ENCODE measurements at places on chromosomes 16 and 17. TPM values are rescaled to one million over a fixed set of nuclear protein-coding genes. Genes with fewer than 3 reads are reported as not detected.

The LRRC37A gene
- total RNA-seq: 3.5 TPM

The EVI2B gene
- total RNA-seq: not detected

The SP2 gene
- 19.9 TPM for total RNA-seq

The CHST4 gene
- not detected for total RNA-seq

The KCNG4 gene
- not detected for total RNA-seq

The LHX1 gene
- total RNA-seq: not detected

The CTRL gene
- total RNA-seq: 0.91 TPM

DNA sequence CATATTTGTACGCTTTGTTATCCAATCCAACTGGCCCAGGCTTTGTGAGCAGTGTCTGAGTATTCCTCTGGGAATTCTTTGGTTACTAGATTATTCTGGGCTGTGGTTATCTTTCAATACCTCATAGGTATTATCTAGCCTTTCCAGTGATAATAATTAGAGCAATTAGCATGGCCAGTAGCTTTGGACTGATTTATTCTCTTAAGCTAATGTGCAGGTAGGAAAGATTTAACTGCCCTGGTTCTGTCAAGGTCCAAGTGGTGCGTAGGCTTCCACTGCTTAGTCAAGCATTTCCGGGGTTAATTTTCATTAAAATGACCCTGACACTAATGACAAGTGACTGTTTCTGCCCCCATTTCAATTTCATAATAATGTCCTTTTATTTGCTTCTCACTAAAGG lies 54.2 kb upstream of the PMFBP1 start:
- DNase-seq: no peak
- H3K4me3 ChIP-seq: no peak overlapping the region

- peak within 1 kb of the TSS; percentile 94 for H3K4me3 ChIP-seq
- DNase-seq: no peak
- H3K36me3 ChIP-seq: peaks cover 1% of the 10 kb centered on the region
Measured at GRCh38 chr17:50055426-50056216, at the start of gene ITGA3. Gene ITGA3, plus strand, starts transcription at chr17:50056110. Its CDS starts 330 bp downstream, at chr17:50056440.

- no peak for DNase-seq
- no peaks in the 10 kb centered on the region for H3K27me3 ChIP-seq
- H3K4me1 ChIP-seq: no peaks in the 10 kb centered on the region
- H3K27ac ChIP-seq: no peak overlapping the region
- peaks cover 4% of the 10 kb centered on the region for H3K36me3 ChIP-seq
- H3K4me3 ChIP-seq: no peak overlapping the region
Measured at GRCh38 chr16:72705801-72706200, 342.1 kb downstream of the ZFHX3 start.

- no peak overlapping the region for H3K4me3 ChIP-seq
- no peak for DNase-seq
- no peaks in the 10 kb centered on the region for H3K4me1 ChIP-seq
- no peak overlapping the region for H3K27ac ChIP-seq
Measured at GRCh38 chr16:17199135-17199534, 271.6 kb downstream of the XYLT1 start.

DNA sequence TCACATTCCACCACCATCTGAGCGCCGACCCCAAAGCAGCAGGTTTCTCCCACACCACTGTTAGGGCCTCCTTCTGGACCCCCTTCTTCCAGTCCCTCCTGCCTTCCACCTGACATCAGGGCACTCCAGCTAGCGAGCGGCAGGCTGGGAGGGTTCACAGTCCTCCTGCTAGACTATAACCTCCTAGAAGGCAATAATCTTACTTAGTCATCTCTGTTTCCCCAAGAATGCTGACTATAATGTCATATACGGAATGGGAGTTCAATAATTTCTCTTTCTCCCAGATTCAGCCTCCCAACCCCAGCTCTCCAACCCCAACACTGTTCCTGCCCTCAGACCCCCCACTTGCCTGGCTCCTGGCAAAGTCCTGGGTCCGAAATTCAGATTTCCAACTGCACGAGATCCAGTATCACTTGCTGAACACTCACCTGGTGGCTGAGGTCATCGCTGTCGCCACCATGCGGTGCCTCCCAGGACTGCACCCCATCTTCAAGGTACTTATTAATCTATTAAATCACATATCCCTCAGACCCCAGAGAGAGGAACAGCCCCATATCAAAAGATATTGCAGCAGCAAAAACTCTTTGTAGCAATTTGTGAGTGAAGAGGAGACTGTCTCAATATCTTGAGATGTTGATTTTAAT lies 5.6 kb downstream of the ALOX12 start:
- H3K36me3 ChIP-seq: peaks cover 48% of the 10 kb centered on the region
- H3K4me1 ChIP-seq: peaks cover 2% of the 10 kb centered on the region

GRCh38 chr16:8600144-8600775 lies 9.9 kb upstream of the TMEM114 start:
- peaks cover 5% of the 10 kb centered on the region for H3K27me3 ChIP-seq
- H3K4me3 ChIP-seq: no peak overlapping the region
- no peaks in the 10 kb centered on the region for H3K4me1 ChIP-seq
- H3K36me3 ChIP-seq: no peaks in the 10 kb centered on the region
- no peak overlapping the region for H3K27ac ChIP-seq
- no peak for DNase-seq

GRCh38 chr17:39462631-39463375 lies 1.5 kb downstream of the CDK12 start:
- peak overlapping the region; percentile 98 for H3K27ac ChIP-seq
- peaks cover 4% of the 10 kb centered on the region for H3K36me3 ChIP-seq
- peaks cover 37% of the 10 kb centered on the region for H3K4me1 ChIP-seq

GRCh38 chr17:49407981-49408501 lies 6.6 kb downstream of the PHB1 start:
- peaks cover 60% of the 10 kb centered on the region for H3K36me3 ChIP-seq
- H3K27ac ChIP-seq: peak overlapping the region; percentile 35
- H3K4me1 ChIP-seq: peaks cover 15% of the 10 kb centered on the region
- no peaks in the 10 kb centered on the region for H3K27me3 ChIP-seq
- H3K4me3 ChIP-seq: no peak overlapping the region

DNA sequence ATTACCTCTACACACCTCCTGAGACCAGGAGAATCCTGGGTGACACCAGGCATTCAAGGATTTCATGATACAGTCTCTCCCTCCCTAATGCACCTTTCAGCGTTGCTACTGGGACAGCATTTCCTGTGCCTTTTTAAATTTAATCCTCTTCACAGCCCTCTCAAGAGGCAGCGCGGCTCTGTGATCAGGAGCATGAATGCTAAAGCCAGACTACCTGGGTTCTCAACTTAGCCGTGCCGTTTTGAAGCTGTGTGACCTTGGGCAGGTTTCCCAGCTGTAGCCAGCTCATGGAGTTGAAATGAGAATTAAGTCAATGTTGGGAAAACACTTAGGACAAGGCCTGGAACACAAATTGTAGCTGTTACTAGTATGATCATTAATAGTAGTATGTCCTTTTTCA lies 191.8 kb downstream of the XYLT1 start:
- no peak overlapping the region for H3K4me3 ChIP-seq
- no peak overlapping the region for H3K27ac ChIP-seq
- no peaks in the 10 kb centered on the region for H3K27me3 ChIP-seq
- peaks cover 2% of the 10 kb centered on the region for H3K4me1 ChIP-seq

DNA sequence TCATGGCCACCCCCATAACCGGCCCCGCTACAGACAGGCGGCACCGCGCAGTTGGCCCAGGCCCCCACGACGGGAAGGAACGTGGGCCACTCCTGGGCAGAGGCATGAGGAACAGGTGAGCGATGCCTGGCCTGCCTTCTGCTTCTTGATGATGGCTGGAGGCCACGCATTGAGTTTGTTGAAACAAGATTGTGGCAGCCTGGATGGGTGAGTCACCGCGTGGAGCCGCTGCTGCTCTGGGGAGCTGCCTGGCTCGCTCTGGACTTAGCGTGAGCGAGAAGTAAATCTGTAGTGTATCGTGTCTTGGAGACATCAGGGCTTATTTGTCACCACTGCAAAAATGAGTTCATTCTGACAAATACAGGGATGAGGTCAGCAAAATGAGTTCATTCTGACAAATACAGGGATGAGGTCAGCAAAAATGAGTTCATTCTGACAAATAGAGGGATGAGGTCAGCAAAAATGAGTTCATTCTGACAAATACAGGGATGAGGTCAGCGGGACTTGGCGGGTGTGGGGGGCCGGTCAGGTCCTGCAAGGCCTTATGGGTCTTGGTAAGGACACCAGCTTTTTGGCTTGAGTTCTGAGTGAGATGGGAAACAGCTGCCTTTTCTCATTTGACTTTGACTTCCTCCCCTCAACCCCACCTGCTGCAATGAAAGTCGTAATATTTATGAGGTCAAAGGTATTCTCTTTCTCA lies 93.0 kb downstream of the SEC14L1 start:
- DNase-seq: no peak
- peaks cover 24% of the 10 kb centered on the region for H3K4me1 ChIP-seq
- no peak overlapping the region for H3K4me3 ChIP-seq
- H3K27me3 ChIP-seq: no peaks in the 10 kb centered on the region

DNA sequence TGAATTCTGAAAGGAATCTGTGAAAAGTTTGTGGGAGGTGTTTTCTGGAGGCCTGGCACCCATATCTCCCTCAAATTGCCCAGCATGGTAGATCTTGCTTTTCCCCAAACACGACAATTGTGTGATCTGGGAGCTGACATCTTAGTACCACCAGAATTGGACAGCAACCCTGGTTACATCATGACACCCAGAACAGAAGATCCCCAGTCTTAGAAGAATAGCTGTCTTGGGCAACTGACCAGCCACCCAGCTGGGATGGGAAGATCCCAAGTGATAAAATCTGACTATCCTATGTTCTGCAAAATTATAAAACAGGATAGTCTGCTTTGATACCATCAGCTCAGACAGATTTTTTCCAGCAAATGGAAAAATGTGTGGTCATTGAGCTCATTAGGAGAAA lies 235.3 kb downstream of the CDH13 start:
- H3K4me3 ChIP-seq: no peak overlapping the region
- no peak overlapping the region for H3K27ac ChIP-seq
- H3K36me3 ChIP-seq: peaks cover 4% of the 10 kb centered on the region
- H3K4me1 ChIP-seq: no peaks in the 10 kb centered on the region
- H3K27me3 ChIP-seq: no peaks in the 10 kb centered on the region

- peaks cover 45% of the 10 kb centered on the region for H3K36me3 ChIP-seq
- H3K27ac ChIP-seq: no peak overlapping the region
- no peak overlapping the region for H3K4me3 ChIP-seq
- no peaks in the 10 kb centered on the region for H3K27me3 ChIP-seq
Measured at GRCh38 chr16:24552705-24553246, 13.4 kb downstream of the RBBP6 start.

- no peak overlapping the region for H3K4me3 ChIP-seq
- no peaks in the 10 kb centered on the region for H3K4me1 ChIP-seq
- H3K36me3 ChIP-seq: no peaks in the 10 kb centered on the region
- DNase-seq: no peak
- peaks cover 6% of the 10 kb centered on the region for H3K27me3 ChIP-seq
Measured at GRCh38 chr17:74089869-74090464, 113.5 kb upstream of the RPL38 start.

DNA sequence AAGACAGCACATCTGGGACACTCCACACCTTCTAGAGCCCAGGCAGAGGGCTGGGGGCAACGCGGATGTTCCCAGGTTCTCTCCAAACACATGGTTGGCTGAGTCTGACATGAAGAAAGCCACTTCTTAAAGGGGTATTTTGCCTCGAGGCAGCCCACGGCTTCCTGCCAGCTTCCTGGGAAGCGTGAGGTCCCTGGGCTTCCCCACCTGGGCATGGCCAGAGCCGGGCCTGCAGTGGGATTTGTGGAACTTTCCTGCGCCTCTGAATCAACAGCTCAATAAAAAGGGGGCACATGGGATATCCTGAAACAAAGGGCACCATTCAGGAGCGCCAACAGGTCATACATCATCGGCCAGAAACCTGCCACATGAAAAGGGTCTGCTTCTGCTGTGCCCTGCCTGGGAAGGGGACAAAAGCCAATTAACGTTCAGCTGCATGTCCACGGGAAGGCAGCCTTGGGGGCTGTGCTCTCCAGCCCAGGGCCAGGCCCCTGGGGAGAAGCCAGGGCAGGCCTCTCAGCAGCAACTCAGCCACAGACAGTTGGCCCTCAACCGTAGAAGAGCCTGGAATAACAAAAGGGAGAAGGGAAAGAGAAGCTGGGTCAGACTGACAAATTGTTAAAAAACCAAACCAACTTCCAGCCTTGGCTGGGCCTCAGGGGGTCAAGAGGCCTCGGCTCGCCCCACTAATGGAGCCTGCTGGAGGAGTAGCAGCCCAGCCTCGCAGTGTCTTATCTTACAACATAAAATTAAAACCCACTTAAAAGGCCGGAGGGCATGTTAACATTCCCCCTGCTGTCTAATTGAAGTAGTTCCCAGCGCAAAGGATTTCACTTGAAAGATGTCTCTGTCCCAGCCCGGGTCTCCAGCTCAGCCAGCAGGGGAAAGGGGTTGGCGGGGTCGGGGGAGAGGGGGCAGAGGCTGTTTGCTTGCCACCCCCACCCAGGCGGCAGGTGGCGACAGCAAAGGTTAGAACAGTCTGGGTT lies 34.2 kb downstream of the TBX4 start:
- peaks cover 30% of the 10 kb centered on the region for H3K27me3 ChIP-seq
- H3K36me3 ChIP-seq: no peaks in the 10 kb centered on the region
- DNase-seq: no peak
- H3K4me1 ChIP-seq: peaks cover 12% of the 10 kb centered on the region

DNA sequence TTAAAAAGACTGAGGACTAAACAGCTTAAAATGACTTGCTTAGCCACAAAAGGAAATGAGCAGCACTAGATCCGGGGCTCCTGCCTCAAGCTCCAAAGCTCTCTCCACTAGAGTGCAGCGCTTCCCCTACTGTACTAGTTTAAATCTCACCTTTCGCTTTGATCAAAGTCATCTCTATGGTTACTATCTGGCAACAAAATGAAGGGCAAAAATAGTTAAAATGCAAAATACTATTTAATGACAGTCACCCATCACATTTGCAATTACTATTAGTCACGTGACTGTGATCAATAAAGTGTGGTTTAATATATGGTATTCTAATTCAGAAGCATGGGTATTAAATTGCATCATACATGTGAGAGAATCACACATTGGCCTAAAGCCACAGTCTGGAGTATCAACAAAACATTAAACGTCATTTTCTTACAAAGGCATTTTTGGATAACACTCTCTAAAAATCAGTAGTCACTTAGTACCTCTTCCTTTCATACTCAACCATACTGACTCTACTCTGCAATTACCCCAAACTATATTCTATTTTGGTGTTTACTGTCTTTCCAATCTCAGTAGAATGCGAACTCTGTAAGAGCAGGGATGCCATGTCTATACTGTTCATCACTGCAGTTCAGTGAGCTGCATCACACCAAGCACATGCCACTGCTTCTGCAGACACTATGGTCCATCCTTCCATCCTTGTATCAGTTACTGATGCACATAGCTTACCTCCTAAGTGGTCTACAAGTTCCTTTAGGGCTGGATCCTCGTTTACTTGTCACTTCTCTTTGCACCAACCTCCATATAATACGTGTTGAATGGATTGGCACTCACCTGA lies 6.2 kb downstream of the PSMD12 start:
- peaks cover 22% of the 10 kb centered on the region for H3K36me3 ChIP-seq
- H3K27me3 ChIP-seq: no peaks in the 10 kb centered on the region
- no peak for DNase-seq
- H3K27ac ChIP-seq: no peak overlapping the region
- peaks cover 30% of the 10 kb centered on the region for H3K4me1 ChIP-seq

GRCh38 chr16:23131036-23131435 lies 18.2 kb downstream of the USP31 start:
- DNase-seq: no peak
- no peaks in the 10 kb centered on the region for H3K27me3 ChIP-seq
- peak overlapping the region; percentile 23 for H3K27ac ChIP-seq

- H3K36me3 ChIP-seq: no peaks in the 10 kb centered on the region
- peaks cover 2% of the 10 kb centered on the region for H3K27me3 ChIP-seq
- H3K4me1 ChIP-seq: peaks cover 18% of the 10 kb centered on the region
- peak; percentile 93 for DNase-seq
- H3K27ac ChIP-seq: no peak overlapping the region
Measured at GRCh38 chr17:15171167-15172047, 93.7 kb downstream of the PMP22 start.

- H3K36me3 ChIP-seq: no peaks in the 10 kb centered on the region
- H3K4me3 ChIP-seq: no peak overlapping the region
- no peak overlapping the region for H3K27ac ChIP-seq
- H3K4me1 ChIP-seq: no peaks in the 10 kb centered on the region
Measured at GRCh38 chr17:73819440-73820395, 175.5 kb upstream of the SDK2 start.
